Adrenal gland (tissue), 19 donors: ENCODE measurements at places on chromosomes 2 and 18.
A peak's percentile ranks its signal among the peaks of the same experiment; 100 is the strongest.

- no peak for DNase-seq
Measured at GRCh38 chr18:33184175-33184574, 256.3 kb downstream of the CCDC178 start.

DNA sequence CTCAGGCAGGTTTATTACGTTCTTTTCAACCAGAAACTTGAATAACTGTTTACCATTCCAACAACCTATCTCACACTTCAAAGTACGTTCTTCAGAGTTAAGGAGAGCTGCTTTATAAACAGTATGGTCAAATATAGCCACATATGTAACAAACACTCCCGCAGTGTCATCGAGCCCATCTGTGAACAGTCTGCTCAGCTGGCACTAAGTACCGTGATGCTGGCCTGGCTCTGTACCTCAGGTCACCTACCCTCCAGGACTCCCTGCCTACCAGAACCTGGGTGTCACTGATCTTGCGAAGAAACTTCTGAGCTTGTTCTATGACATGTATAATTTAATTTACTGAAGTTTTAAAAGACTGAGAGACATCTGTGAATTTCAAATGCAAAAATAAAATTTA, 71.4 kb downstream of the SEPTIN10 start:
- no peak for DNase-seq

GRCh38 chr2:208671284-208671683, 264.7 kb downstream of the PTH2R start:
- DNase-seq = no peak

DNA sequence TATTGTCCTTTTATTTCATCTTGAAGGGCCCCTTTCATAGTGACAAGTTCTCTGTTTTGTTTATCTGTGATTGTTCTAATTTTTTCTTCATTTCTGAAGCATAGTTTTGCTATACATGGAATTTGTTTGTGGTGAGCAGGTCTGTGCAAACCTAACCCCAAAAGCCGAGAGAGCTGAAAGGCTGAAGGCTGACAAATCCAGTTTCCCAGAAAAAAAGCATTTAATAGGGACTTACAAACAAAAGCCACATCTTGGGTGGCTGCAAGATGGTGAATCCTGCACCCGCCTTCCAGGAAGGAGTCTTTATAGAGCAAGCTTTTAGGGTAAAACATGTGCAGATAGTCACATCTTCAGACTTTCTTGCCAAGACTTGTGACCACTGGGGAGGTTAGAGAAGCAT, 473.4 kb upstream of the TRIB2 start:
- DNase-seq = no peak

GRCh38 chr2:154698721-154699574, 453 bp downstream of the KCNJ3 start:
- no peak for DNase-seq

GRCh38 chr2:96549967-96550786, 13.6 kb downstream of the ARID5A start:
- DNase-seq = no peak

- DNase-seq = no peak
Measured at GRCh38 chr18:39241534-39241933, 1675.9 kb upstream of the CELF4 start.

DNA sequence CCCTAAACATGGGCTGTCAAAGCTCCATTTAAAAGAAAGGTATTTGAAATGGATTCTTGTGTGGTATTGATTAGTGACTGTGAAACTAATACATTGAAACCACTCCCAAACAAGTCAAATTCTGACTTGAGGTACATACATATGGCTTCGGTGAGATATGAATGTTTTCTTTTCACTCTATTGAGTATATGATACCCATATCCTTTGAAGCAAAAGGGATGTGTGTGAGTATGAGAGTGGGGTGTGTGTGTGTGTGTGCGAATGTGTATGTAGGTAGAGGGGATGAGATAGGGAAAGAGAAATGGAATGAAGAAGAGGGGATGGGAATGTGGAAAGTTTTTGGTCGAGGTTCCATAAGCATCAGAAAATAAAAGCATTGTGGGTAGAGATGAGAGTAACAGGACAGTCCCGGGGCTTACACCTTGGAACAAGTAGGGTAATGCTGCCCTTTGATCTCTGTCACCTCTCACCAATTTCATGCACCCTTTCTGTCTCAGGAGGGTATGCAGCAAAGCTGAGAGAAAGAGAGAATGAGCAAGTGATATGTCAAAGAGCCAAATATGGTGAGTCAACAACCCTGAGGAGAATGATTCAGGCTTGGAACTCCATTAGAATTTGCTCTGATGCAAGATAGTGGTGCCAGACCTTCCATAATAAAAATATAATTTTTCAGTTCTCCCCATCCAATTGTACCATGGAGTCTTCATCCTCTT, 64.0 kb upstream of the ZEB2 start:
- peak; percentile 28 for DNase-seq

DNA sequence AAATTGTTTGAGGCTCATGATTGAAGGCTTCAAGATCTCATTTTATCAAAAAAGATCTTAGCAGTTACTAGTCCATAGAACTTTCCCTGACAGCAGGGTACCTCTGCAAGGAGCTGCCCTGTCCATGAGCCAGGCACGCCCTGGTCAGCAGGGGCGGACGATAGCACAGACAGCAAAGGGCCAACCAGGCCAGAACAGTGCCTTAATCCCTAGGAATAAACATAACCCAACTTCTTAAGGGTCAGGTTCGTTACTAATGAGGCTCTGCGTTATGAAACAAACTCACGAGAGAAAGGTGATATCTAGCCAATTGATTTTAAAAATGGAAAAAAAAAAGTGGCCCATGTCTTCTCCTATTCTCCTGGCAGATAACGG, 59.2 kb downstream of the BCL2 start:
- DNase-seq = no peak

DNA sequence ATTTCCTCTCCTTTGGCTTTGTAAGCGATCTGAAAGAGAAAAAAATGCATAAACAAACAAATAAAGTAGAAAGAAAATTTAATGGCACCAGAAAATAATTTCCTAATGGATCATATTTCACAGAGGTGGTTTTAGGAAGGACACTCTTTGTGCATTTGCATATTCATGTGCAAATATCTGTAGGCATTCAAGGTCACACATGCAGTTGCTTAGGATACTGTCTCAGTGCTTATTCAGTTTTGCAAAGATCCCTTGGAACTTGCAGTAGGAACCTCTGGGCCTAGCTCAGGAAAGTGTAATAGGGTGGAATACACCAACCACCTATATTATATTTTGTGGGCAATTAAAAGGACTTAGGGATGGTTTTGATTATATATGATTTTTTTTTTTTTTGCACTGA, 54.3 kb downstream of the NEB start:
- DNase-seq = no peak

DNA sequence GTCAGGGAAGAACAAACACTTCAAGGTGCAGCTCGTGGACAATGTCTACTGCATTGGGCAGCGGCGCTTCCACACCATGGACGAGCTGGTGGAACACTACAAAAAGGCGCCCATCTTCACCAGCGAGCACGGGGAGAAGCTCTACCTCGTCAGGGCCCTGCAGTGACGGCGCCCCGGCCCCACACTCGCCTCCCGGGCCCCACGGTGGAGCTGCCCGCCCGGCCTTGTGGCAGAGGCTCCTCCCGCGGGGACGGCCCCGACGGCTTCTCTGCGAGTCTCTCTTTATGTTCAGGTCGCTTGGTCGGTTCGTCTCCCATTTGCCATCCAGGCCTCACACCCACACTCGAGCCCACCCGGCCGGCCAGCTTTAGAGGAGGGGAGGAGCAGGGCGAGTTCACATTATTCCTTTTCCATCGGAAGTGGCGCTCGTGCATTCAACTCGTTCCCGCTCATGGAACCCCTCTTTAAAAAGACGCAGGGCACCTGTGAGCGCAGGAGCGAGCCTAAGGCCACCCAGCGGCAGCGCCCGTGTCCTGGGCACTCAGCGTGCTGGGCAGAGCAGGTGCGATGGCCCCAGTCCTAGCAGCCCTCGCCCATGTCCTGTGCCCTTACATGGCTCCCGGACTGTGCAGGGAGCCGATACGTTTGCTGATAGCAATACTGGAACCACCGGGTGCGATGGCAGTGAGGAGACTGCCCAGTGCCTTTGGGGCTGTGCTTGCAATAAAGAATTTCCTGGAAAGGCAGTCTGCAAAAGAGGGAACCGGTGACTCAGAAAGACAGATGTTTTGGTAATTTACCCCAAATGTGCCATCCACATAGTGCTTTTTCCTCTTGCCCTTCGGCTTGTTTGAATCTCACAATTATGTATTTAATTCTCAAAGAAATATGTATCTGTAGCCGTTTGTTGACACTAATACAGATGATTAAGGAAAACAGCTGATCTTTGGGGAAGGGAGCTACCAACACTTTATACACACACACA, 148.6 kb downstream of the NCK2 start:
- DNase-seq = no peak

DNA sequence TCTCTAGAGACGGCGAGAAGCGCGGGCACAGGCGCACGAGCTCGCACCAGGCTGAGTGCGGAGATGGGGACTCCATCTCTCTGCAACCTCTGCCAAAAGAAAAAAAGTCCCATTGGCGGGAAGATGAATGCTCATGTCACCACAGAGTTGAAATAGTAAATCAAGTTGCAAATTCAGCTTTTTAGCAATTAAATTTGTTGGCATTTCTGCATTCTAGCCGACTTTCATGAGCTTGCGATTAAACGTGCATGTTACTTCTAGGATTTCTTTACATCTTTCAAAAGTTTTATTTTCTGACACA, 588 bp downstream of the CHAC2 start:
- DNase-seq = no peak

GRCh38 chr2:163595028-163595427, 140.8 kb downstream of the FIGN start:
- no peak for DNase-seq

GRCh38 chr2:65320042-65320725, 92.6 kb downstream of the ACTR2 start:
- DNase-seq = peak; percentile 71

DNA sequence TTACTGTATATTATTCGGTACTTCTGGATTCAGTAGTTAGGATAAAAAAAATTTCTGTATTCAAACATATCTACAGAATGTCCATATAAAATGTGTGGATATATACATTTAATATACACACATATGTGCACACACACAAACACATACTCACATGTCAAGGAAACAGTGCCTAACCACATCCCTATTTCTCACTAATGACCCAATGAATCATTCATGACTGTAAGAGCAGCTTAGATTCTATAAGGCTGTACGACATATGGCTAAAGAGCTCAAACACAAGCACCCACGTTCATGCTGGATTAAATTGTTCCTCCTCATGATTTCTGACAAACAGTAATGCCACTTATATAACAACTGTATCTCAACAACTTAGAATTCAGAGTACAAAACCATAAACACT, 457.3 kb downstream of the ADCYAP1 start:
- no peak for DNase-seq

DNA sequence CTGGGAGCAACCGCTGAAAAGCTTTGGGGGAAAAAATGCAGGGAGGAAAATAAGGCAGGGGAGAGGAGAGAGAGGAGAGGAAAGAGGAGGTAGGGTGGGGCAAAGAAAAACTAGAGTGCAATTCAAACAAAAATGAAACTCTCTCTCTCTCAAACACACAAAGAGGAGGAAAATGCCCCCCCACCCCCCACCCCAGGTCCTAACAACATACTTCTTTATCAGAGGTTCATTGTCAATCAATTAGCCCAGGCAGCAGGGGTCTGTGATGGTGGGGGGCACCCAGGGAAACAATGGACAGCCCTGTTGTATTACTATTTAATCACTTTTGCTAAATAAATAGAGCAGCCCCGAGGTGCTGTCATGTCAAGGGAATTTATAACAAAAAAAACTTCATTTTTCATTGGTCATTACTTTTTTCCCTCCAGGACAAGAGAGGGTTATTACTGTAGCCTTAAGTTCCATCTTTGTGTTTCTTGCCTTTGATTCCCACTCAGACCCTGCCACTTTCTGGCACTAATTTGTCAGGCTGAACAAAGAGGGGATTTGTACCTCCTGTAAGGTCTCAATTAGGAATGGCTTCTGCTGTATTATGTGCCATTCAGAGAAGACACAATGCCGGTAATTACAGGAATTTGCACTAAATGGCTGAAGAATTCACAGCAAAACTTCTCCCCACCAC, 55.0 kb downstream of the PLEKHM3 start:
- no peak for DNase-seq

DNA sequence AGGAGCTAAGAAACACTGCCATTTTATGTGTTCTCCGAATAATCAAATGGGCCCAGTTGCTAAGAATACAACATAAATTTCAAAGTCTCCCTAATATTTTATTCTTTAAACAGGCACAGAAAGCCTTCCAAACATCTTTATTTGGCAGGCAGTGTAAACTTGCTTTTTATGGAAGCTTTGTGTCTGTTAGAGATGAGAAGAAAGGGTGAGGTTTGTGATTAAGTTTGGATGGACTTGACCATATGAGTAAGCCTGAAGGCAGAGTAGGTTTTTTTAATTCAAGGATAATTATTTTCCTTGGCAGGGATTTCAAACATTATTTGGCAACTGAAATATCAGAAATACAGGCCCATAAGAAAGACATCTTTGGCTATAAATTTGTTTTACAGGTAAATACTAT, 62.9 kb downstream of the COX7A2L start:
- DNase-seq = no peak

DNA sequence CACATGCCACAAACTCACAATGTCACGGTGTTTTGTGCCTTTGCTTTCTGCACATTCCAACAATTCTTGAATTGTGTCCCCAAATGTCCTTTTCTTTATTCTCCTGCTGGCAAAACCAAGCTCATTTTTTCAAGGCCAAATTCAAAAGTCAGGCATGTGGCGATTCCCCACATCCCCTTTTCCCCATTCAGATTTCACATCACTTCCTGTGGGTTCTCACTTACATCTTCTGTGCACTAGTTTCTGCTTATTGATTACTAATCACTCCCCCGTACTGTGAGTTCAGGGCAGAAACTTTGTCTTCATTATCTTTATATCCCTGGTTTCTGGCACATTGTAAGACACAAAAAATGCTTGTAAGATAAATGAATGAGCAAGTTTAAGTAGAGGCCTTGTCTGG, 69.2 kb downstream of the AP1S3 start:
- no peak for DNase-seq

GRCh38 chr18:12463191-12463590, 55.5 kb downstream of the PRELID3A start:
- DNase-seq = no peak

DNA sequence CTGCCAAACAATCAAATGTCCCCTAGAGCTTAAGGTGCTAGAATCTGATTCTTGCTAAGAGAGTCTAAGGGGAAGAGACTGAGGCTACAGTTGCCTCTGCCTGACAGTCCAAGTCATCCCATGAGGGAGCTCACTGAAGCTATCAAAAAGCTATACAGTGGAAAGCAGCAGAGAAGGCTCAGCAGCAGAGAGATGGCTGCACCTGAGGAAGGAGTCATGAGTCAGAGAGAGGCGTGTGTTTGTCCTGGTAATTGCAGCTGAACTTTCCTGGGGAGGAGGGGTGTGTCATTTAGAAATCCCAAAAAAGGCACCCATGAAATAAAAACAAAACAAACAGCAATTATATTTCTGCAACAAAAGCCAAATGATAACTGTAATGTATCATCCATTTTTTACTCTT, 305.2 kb upstream of the UBE2E3 start:
- DNase-seq = no peak

- DNase-seq = no peak
Measured at GRCh38 chr2:165891345-165891744, 62.2 kb downstream of the TTC21B start.

- no peak for DNase-seq
Measured at GRCh38 chr18:34965108-34965507, 76.1 kb upstream of the MAPRE2 start.

GRCh38 chr2:241692448-241692847, 5.8 kb upstream of the DTYMK start:
- DNase-seq = no peak

GRCh38 chr2:164917296-164917903, 37.9 kb downstream of the SLC38A11 start:
- peak; percentile 59 for DNase-seq
